ENCODE measurements at places on chromosomes 6 and 20. TPM values are rescaled to one million over a fixed set of nuclear protein-coding genes. Genes with fewer than 3 reads are reported as not detected.

Gene MYL9
- 25.0 TPM for total RNA-seq

Gene NELFCD
- 39.8 TPM for total RNA-seq

Gene C6orf132
- 4.7 TPM for total RNA-seq

Gene HLA-DMB
- 0.55 TPM for total RNA-seq

Gene LY6G6D
- 2.8 TPM for total RNA-seq

Gene TMC2
- not detected for total RNA-seq

Gene PNLDC1
- not detected for total RNA-seq

Gene METTL24
- 0.41 TPM for total RNA-seq

Gene SMPDL3A
- total RNA-seq = 1.8 TPM

DNA sequence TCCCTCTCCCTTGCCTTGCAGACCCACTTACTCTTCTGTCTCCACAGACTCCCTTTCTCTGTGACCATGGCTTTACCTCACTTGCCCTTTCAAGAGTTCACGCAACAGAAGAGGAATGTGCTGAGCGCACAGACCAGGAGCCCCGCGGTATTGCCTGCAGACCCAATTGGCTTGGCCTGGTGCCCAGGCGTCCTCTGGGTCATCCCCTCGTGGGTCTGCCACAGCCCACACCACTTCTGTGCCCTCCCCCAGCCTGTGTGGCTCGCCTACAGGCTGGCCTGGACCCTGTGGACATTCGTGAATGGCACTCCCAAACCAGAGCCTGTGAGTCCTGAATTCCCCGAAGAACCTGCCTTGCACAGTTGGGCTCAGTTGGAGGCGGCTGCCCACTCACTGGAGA is 15.3 kb upstream of the NINL start:
- no peak for DNase-seq

GRCh38 chr6:113600551-113601339 is 256.4 kb upstream of the MARCKS start:
- DNase-seq = no peak

DNA sequence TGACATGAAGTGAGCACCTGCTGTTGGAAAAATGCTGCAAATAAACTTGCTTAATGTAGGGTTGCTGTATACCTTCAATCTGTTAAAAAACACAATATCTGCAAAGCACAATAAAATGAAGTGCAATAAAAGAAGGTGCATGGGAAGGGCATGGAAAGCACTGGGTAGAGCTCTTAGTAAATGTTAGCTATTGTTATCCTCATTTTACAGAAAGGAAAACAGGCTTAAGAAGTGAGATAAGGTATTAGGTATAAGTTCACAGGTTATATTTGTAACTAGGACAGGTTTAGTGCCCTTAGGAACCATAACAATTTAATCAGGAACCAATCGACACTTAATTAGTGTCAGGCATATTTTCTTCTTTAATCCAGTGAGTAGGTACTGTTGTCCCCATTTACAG is 36.7 kb downstream of the SLC22A2 start:
- no peak for DNase-seq

GRCh38 chr6:28922821-28923317 is 916 bp downstream of the TRIM27 start:
- peak; percentile 68 for DNase-seq

DNA sequence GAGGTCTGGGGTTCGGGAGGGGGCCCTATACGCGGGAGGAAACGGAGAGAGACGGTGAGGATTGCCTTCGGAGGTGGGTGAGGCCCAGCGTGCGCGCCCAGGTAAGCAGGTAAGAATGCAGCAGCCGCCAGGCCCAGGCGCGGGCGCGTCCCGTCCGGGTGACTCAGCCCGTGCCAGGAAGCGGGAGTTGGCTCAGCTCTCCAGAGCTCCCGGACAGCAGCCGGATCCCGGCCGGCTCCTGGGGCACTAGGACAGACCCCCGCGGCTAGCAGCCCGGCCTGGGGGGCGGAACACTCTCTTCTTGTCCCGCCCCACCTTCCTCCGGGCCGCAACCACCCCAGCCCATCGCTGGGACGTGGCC is 1.5 kb upstream of the MDFI start:
- peak; percentile 90 for DNase-seq

DNA sequence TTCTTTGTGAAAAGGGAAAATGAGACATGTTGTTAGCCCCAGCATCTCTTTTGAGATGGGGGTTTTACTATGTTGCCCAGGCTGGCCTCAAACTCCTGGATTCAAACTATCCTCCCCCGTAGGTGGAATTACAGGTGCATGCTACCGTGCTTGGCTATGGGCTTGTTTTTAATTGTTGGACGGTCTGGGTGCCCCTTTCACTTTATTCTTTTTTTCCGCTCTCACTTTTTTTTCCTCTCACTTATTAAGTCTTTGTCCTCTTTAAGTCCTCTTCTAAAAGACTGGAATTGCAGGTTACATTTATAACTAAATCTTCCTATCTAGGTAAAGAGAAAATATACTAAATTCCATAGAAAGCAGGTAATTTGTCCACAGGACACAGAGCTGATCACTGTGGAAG is 18.8 kb upstream of the PRDM13 start:
- no peak for DNase-seq

- no peak for DNase-seq
Observed at GRCh38 chr6:126941751-126942150, 176.7 kb upstream of the RSPO3 start.

GRCh38 chr6:109490713-109491112 is 7.7 kb upstream of the ZBTB24 start:
- peak; percentile 47 for DNase-seq

GRCh38 chr6:70900047-70900446 is 56.8 kb downstream of the B3GAT2 start:
- no peak for DNase-seq

GRCh38 chr6:1127597-1128288 is 184.2 kb upstream of the FOXQ1 start:
- DNase-seq = no peak

- no peak for DNase-seq
Observed at GRCh38 chr6:57147955-57148858, 23.9 kb upstream of the BAG2 start.

GRCh38 chr6:124986164-124986563 is 23.9 kb downstream of the RNF217 start:
- DNase-seq = no peak

DNA sequence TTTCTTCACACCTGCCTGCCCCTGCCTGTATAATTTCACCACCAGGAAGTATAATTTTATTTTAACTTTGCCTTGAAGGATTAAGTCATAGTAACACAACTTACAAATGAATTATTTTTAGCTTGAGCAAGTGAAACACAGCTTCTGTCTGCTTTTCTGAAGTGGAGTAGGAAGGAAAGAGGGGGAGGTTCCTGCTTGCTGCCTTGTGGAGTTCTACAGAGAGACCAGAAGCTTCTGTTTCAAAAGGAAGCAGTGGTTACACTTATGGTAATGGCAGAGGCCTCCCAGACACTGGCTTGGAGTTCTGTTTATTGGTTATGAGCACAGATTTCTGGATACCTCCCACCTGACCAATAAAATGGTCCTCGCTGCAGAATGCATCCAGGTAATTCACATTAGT is 159.6 kb downstream of the TMEM200A start:
- DNase-seq = no peak

DNA sequence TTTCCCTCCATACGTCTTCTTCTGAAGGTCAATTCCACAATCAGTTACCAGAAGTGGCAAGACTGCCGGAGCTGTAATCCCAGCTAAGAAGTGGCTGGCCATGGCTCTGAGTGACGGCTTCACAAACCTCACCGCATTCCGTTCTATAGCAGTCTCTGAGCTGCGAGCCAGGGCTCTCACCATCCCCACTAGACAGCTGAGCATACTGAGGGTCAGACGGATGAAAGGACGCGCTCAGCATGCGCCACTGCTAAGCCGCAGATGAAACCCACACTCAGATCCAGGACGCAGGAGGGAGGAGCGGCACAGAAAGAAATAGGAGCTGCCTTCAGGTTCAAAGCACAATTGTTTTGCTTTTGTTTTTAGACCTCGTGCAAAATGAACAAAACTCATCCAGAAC is 97.9 kb downstream of the ANKRD60 start:
- DNase-seq = no peak

DNA sequence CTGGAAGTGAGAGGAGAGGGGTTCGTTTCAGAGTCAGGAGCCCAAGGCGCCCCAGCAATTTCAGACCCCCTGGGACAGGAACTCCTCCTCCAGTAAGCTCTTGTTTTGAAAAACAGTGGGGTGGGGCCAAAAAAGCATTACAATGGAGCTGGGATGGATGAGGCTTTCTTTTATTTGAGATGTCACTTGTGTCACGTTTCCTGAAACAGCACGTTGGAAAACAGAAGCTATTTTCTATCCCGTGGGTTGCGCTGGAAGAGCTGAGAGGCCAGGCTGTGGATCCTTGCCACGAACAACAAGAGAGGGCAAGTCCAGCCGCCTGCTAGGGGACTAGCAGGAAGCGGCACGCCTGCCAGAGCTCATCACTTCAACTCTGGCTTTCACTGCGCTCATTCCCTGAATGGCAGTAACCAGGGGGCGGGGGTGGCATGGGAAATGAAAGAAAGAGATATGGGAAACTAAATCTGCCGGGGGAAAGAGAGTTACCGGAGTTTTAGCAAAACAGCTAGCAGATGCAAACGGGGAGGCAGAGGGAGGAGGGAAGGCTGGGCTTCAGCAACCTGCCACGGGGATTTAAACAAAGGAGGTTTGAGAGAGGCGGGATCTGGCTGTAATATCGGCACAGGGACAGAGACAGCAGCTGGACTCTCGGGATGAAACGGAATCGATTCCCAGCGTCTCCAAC is 34.6 kb downstream of the GCNT2 start:
- DNase-seq = peak; percentile 53

DNA sequence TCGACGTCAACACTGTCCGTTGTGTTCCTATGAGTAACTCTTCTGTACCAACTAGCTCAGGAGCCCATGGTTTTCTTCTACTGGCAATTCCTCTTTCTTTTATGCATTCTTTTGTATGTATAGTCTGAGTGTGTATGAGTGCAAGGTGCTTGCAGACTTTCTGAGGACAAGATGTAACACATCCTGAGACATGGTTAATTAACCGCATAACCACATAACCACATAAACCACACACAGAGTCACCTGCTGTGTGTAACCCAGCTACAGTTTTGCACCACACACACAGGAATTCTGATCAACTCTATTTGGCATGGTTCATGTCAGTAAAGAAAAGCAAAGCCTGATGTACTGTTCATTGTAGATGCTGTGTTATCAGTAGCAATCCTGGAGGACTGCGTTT is 98.6 kb downstream of the DACT2 start:
- DNase-seq = no peak

DNA sequence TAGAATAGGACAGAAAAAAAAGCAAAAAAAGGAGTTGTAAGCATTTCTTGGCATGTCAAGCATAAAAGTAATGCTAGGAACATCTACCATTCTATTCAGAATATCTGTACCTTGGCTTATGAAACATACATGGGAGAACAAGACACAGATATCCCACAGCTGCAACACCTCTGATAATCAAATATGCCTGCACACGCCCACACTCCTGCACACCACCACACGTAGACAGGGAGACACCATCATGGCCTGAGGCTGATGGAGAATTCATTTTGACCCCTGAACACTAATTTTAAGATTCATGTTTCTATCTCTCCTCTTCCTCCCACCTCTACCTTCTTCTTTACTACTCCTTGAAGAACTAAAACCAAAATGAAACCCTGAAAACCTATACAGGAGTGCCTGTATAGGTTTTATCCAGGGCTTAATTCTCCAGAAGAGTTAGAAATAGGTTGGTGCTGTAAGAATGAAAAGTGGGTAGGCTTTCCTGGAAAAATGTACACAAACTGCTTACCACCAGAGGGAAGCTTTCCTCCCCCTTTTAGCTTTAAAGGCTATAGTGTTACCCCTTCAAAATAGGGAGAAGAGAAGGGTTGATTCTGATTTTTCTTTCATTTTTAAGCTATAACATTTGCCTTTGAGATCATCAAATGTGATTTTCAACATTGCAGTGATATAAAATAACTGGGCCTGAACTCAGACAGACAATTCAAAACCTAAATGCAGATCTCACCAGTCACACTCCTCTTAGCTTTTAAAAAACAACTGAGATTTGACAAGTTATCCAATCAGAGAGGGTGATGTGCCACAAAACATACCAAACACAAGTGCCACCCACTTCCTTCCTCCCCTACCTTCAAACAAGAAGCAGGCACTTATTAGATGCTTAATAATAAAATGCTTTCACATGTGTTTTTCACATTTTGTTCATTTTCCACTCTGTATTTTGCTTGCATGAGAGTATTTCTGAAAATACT is 57.9 kb downstream of the ELOVL5 start:
- DNase-seq = no peak

DNA sequence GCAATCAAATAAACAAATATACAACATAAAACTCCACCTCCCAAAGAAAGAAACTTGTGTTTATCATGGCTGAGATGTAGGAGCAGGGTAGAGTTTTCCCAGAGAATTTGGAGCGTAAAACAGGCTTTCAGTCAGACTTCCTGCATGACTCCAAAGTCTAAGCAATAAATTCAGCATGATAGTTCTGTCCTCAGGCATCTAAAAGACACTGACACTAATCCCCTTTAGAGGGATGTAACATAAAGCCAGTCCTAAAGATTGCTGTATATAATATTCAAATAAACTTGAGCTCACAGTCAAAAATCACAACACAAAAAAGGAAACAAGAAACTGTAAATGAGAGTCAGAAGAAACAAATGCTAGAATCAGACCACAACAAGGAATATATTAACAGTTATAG is 234.4 kb downstream of the CENPW start:
- no peak for DNase-seq

DNA sequence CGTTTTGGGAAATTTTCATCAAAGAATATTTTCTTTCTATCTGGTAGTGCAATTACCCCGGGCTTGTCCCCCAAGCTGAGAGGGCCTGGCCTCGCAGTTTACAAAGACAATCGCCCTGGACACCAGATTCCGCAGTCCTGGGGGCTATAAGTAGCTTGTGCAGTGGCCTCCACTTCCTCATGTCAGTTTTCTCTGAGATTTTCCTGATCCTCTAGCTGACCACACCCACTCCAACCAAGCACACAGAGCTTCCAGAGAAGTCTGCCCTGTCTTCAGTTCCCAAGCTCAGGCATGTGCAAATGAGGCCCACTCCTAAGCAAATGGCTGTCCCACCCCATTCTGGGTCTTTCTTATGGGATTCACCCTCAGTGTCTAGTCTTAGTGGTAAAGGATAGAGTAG is 245.3 kb downstream of the MAFB start:
- no peak for DNase-seq

DNA sequence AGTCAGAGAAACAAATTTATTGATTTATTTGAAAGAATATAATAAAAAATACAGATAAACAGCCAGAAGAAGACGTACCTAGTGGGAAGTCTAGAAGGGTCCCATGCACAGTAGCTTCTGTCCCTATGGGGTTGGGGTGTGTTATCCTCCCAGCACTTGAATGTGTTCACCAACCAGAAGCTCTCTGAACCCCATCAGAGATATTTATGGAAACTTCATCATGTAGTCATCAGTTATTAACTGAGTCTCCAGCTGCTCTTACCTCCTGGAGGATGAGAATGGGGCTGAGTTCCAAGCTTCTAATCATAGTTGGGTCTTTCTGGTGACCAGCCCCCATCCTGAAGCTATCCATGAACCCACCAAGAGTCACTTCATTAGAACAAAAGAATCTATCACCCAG is 15.4 kb upstream of the USP45 start:
- no peak for DNase-seq

All from H7 (cell line).